ENCODE measurements at places on chromosomes 5 and 9.

DNA sequence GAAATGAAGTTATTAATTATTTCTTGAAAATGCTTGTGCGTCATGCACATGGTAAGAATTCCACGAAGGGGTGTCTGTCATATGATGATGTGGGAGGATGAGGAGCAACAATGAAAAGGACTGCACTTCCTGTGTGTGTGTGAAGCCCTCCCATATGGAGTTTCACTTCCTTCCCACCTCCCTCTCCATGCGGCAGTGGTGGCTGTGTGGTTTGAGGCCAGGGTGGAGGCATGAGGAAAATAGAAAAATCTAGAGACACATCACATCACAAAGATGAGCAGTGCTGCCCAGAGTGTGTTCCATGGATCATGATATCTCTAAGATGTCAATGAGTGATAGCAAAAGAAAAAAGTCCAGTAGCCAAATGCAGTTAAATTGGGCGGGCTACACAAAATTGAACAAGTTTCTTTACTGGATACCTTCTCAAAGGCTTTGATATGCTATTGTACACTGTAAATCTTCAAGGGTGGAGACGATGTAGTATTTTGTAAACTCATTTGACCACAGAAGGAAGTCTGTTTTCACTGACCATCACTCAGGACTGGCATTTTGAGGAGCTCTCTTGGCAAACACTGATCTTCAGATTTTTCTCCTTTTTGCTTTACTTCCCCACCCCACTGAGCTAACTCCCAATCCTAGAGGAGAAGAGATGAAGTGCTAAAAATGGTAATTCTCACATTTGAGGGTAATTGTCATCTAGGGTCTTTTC is 55.7 kb upstream of the EQTN start:
- DNase-seq: no peak

DNA sequence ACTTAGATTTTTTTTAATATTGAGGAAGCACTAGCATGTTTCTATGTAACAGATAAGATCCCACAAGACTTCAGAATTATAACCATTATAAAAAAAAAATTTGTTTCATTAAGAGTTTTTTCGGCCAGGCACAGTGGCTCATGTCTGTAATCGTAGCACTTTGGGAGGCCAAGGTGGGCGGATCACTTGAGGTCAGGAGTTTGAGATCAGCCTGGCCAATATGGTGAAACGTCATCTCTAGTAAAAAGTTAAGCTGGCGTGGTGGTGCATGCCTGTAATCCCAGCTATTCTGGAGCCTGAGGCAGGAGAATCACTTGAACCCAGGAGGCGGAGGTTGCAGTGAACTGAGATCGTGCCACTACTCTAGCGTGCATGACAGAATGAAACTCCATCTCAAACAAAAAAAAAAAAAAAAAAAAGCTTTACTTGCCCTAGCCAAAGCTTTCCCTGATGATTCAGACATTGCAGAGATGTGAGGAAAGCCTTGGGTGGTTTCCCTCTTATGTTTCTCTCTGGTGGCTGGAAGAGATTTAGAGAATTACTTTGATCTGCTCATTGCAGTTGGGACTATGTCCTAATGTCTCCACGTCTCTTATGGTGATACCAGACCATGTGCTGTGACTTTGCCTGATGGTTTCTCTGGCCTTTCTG is 65.4 kb downstream of the EGFLAM start:
- peak; percentile 39 for DNase-seq

- DNase-seq: no peak
Measured at GRCh38 chr5:56737002-56737621, 78.2 kb upstream of the MAP3K1 start.

GRCh38 chr5:129069292-129069691 is 25.3 kb upstream of the ISOC1 start:
- DNase-seq: no peak
